ENCODE measurements at places on chromosomes 3 and 15.
A peak's percentile ranks its signal among the peaks of the same experiment; 100 is the strongest.

- no peak for DNase-seq
These were observed 13.2 kb downstream of the DPH3 start for GRCh38 chr3:16251316-16252085.

DNA sequence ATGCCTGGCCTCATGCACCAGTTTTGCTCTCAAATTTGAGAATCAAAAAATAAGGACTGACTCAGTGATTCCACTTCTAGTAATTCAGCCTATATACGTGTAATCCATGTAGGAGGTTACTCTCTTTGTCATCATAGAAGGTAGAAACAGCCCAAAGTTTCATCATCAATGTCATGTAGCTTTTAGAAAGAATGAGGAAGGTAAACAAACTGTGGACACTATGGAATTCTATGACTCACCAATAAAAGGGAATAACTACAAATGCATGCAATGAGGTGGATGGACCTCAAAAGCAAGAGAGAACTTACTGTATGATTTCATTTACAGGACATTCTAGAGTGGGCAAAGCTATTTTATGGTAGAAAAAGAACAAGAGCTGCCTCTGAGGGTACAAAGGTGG, 93.2 kb upstream of the LRIG1 start:
- DNase-seq: no peak

- no peak for DNase-seq
These were observed 81.9 kb upstream of the ADAMTSL3 start for GRCh38 chr15:83571820-83572707.

- DNase-seq: no peak
These were observed 28.8 kb downstream of the LYSMD4 start for GRCh38 chr15:99704444-99704838.

DNA sequence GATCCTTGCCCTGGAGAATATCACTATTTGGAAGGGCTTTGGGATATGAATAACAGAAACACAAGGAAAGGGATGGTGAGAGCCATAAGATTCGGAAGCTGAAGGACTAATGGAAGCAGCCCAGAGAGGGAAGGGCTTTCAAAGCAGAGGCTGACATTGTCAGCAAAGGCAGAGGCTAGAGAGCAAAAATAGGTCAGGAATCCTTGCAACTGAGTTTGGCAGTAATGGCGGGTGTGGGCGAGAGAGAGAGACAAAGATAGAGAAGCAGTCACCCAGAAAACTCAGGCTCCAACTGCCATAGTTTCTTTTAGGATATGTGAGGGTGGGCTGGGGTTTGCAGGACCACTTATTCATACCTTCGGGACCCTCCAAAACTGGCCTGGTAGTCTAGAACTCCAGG, 248.6 kb downstream of the OPA1 start:
- DNase-seq: no peak

- no peak for DNase-seq
These were observed 37.9 kb downstream of the UBR1 start for GRCh38 chr15:43067717-43068461.

- DNase-seq: no peak
These were observed 241.4 kb downstream of the NFKBIZ start for GRCh38 chr3:102090721-102091045.

DNA sequence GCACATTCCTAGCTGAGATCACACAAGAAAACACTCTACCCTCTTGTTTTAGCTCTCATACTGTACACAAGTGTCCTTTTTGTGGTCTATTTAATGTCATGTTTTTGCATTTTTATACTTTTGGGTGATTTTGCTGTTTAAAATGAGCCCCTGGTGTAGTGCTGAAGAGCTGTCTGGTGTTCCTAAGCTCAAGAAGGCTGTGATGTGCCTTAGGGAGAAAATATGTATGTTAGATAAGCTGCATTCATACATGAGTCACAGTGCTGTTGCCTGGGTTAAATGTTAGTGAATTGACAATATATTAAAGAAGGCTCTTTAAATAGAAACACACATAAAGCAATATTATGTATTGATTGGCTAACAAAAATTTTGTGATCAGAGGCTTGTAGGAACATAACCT, 387.4 kb upstream of the C2CD4B start:
- DNase-seq: no peak

DNA sequence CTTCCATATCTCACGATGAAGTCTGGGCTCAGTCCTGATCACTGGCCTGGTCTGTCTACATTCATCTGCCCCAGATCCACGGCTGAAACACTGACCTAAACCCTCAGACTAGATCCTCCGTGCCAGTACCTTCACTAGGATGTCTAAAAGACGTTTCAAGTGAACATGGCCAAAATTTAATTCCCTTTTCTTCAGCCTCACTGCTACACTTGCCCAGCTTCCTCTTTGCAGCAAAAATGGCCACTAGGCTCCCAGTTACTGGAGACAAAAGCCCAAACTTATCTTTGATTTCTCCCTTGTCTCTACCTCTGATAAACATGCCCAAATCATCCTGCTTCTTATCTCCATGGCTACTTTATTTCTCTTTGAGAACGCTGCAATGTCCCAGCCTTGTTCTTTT, 1.7 kb downstream of the RASSF1 start:
- DNase-seq: no peak

GRCh38 chr3:36911990-36912804, 32.7 kb downstream of the TRANK1 start:
- no peak for DNase-seq

- no peak for DNase-seq
These were observed 50.6 kb downstream of the CDAN1 start for GRCh38 chr15:42686281-42686680.

DNA sequence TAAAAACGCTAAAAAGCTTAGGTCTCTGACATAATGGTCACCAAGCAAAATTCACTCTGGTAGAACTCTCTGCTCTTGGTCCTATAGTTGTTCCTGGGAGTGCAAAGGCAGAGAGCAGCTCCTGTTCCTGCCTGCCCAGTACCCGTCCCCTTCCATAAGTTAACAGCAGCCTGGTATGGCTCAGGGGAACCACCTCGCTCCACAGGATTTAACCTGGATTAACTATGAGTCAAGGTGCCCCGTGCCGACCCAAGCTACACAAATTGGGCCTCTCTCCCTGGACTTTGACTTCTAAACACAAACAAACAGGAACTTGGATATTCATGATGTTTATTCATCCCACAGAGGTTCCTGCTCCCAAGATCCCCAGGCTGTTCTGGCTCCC, 32.1 kb downstream of the SCAP start:
- DNase-seq: no peak

DNA sequence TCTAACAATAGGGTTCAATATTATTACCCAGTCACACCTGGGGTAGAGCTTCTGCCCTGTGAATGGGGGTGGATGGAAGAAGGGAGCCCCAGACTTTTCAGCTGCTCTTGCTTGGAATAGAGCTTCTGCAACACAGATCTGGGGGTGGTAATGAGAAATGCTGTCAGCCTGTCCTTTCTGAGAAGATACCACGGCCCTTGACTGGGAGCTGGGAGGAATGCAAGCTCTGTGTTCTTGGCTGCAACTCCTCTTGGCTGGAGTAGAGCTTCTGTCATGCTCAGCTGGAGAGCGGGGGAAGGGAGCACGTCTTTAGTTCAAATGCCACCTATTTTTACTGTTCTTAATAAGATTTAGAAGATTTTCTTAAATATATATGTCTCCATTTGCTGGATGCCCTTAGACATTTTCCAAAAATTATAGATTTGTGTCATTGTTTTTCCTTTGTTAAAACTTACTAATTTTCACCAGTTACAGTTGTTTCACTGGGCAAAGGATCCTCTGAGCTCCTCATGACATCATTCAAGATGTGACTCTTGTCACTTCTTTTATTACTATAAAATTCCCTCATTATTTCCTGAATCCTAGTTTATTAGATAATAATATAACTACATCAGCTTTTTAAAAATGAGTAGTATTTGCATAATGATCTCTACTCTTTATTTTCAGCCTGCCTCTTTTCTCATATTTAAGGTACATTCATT, 180.0 kb upstream of the TGFBR2 start:
- DNase-seq: peak; percentile 54

GRCh38 chr3:100830931-100831330, 121.6 kb downstream of the TFG start:
- no peak for DNase-seq

DNA sequence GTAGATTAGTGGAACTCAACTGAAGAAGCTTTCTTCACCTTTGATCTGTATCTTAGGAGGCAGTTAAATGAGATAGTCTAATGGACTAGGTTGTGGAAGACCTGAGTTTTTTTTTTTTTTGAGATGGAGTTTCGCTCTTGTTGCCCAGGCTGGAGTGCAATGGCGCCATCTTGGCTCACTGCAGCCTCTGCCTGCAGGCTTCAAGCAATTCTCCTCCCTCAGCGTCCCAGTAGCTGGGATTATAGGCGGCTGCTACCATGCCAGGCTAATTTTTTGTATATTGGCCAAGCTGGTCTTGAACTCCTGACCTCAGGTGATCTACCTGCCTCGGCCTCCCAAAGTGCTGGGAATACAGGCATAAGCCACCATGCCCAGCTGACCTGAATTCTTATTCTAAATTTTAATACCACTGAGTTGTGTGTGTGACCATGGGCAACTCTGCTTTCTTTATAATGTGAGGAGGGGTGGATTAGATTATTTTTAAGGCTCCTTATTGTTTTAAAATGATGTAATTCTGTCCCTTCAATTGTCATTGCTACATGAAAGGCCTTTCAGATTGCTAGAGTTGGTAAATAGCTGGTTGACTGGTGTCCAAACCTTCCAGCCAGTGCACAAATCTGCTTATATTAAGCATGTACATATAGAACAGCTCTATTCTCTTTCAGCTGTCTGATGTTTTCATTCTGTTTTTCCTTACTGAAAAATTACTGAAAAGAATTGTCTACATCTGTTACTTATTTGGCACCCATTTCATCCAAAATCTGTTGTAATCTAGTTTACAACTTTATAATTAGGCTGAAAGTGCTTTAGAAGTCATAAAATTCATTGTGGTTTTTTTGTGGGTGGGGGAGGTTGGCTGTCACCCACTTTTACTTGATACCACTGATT, 2.3 kb downstream of the LNP1 start:
- no peak for DNase-seq

DNA sequence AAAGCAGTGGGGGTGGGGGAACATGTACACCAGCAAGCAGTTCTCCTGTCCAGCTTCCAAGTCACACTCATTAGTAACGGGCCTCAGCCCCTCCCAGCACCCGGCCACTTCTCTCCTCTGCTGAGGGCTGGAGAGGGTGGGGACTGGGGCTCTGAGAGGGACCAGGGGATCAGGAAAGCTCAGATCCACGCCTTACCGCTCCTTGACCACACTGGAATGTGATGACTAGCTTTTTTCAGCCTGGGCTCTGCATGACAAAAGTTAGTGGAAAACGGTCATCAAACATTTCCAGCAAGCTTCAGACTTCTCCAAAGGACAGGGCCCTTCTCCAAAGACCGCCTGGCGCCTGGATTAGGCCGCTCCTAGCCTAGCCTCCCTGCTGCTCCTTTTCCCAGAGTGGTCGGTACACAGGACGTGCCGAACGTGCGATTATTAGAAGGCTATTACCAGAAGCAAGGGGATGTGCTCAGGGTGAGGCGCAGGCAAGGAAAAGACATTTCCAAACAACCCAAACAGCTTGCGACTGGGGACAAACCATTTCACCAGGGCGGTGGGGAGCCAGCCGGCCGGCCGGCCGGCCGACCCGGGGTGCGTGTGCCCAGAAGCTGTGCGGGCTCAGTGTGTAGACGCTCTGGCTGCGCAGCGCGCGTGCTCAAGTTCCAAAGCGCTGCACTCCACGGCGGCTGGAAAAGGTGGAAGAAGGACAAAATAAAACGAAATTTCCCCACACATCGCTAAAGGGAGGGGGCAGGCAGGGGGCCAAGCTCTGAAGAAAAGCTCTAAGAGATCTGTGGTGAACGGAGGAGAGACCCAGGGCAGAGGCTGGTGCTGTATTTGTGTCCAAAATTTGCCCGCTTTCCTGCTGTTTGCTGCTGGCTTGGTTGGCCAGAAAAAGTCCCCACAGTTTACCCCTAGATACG, 51.0 kb upstream of the SSR3 start:
- DNase-seq: peak; percentile 58

GRCh38 chr3:38651153-38651789, 1.8 kb upstream of the SCN5A start:
- DNase-seq: peak; percentile 67

- no peak for DNase-seq
These were observed 133.5 kb downstream of the SNRPN start for GRCh38 chr15:25088261-25088790.

GRCh38 chr3:47994180-47994579, 22.0 kb downstream of the MAP4 start:
- no peak for DNase-seq

DNA sequence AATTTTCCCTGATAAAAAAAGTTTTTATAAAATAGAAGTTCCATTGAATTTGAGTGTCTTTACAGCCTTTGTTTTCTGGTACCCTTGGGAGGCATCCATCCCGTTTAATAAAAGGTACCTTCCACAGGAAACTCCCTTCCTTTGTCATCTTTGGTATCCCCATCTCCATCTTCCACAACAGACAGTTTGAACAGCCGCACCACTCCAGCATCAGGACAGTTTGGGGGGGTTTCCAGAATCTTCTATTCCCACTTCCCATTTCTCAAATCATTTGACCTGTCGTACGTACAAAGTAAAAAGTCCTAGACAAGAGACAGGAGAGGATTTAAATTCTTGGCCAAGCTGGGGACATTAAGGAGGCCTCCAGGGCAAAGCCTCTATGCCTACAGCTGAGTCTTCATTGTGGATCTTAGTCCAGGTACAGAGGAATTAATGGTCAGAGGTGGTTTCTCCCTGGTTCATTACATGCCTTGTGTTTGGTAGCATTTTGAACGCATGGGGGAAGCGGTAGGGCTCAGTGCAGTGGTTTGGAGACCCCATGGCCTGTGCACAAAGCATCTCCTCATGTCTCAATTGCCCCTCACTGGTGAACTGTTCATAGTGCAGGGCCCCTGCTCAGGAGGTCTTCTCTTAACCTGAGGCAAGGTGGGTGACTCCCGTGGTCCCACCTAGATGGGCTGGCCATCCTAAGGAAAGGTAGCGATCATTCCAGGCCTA, 19.4 kb upstream of the BCL2A1 start:
- no peak for DNase-seq

DNA sequence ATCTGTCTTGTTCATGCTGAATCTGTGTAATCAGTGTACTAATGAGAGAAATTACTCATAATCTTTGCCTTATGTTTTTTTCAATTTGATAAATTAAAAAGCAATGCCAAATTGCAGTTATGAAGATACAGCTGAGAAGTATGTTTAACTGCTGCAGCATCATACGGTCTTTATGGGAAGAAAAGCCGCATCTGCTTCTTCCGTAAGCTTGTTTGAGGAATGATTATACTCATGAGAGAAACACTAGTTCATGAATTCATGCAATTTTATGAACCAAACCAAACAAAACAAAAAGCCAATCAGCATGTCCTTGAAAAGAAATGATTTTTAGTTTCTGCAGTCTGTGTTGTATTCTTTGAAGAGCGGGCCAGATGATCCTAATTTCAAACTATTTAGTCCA, 275.9 kb upstream of the ARHGEF26 start:
- DNase-seq: no peak

GRCh38 chr3:153166206-153166605, 4.2 kb downstream of the RAP2B start:
- no peak for DNase-seq

- DNase-seq: no peak
These were observed 8.3 kb downstream of the PPP2R3A start for GRCh38 chr3:135973841-135974240.

GRCh38 chr3:115190747-115191146, 43.7 kb upstream of the ZBTB20 start:
- DNase-seq: no peak
